Stimulated activated CD4-positive, alpha-beta T cell treated with anti-CD3 and anti-CD28 coated beads, Interleukin-12 subunit alpha, Interleukin-12 subunit beta, amount 100 ng/mL, for 4 hours (primary cell): ENCODE measurements at places on chromosomes 4 and X.

DNA sequence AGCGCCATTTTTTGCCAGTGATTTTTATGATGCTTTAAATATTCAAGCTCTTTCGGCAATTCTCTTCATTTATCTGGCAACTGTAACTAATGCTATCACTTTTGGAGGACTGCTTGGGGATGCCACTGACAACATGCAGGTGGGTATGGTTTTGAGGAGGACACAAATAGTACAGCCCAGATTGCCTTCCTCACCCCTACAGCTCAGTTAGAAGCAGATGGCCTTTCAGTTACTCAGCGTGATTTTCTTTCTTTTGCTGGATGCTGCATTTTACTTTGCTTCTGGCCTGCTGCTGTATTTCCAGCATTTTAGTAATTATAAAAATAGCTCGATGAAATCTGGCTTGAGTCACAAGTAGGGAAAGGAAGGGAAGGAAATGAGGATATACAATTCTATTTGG is 114.7 kb downstream of the SLC4A4 start:
- no peak for DNase-seq

DNA sequence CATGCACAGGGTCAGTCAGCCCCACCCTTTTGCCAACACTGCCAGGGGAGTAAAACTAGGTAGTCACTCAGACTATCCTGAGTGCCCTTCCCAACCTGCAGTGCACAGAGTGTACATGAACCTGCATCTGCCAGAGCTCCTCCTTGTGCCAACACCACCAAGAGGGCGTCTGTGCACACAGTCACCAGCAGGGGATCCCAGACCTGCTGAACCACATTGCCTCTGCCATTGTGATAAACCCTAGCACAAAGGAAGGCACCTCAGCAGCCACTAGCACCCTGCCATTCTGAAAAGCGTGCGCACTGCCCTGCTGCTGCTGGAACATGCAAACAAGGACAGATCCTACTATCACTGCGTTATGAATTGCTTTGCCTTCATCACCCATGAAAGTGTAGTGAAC is 247.8 kb upstream of the POU3F4 start:
- DNase-seq = no peak

DNA sequence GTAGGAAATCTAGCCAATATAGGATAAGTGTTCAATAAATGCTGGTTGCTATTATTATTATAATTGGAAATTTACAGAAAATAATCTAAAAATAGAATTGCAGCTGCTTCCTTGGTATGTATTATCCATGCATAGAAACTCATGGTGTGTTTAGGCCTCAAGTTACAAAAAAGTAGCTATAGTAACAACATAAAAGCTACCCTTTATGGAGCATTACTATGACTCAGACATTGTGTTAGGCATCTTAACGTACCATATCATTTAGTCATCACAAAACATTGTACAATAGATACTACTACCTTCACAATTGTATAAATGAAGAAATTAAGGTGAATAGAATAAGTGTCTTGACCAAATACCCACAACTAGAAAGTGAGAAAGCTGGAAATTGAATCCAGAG is 126.9 kb upstream of the NRK start:
- DNase-seq = no peak

DNA sequence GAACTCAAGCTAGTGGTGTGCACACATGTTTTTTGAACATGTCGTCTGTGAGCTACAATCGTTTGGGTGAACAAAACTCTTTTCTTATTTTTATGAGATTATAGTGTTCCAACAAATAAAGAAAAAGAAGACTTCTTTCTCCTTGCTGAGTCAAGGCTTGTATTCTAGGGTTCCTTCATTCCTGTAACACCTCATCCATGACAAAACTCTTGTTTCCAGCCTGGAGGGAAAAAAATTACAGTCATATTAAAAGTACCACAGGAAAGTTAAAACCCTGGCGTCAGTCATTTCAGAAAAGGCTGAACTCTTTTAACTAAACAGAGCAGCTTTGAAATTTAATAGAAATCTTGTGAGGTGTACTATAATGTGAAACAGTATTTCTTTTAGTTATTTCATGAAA is 79.2 kb upstream of the BOD1L1 start:
- no peak for DNase-seq

- no peak for DNase-seq
Observed at GRCh38 chrX:153732401-153732800, 7.7 kb downstream of the ABCD1 start.

GRCh38 chr4:83629945-83630721 is 94.2 kb downstream of the GPAT3 start:
- no peak for DNase-seq

GRCh38 chr4:156792462-156793085 is 179.0 kb downstream of the PDGFC start:
- DNase-seq = no peak

GRCh38 chrX:115966920-115967319 is 203.6 kb upstream of the AGTR2 start:
- no peak for DNase-seq

DNA sequence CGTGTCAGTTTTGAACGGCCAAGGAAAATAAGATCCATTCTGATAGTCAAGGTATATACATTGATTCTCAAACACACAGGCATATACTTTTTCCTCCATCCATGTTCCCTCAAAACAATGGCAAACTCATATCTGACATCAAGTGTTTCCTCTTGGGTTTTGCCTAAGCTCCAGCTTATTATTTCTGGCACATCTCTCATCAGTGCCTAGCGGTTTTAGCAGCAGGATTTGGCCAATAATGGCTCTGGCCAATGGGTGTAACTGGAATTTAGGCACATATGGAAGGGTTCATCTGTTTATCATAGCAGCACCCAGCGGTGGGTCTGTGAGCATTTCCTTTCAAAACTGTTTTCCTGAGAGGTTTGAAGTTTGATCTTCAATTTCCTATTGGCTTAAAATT is 161.6 kb upstream of the TLL1 start:
- DNase-seq = no peak

- no peak for DNase-seq
Observed at GRCh38 chr4:47209833-47210232, 178.5 kb downstream of the GABRB1 start.

- DNase-seq = no peak
Observed at GRCh38 chr4:61440321-61440720, 240.2 kb downstream of the ADGRL3 start.

GRCh38 chrX:145817331-145818185 is at the start of gene SLITRK2:
Gene SLITRK2, plus strand, starts transcription at chrX:145817829. Its CDS starts 4,597 bp downstream, at chrX:145822426.
- no peak for DNase-seq

DNA sequence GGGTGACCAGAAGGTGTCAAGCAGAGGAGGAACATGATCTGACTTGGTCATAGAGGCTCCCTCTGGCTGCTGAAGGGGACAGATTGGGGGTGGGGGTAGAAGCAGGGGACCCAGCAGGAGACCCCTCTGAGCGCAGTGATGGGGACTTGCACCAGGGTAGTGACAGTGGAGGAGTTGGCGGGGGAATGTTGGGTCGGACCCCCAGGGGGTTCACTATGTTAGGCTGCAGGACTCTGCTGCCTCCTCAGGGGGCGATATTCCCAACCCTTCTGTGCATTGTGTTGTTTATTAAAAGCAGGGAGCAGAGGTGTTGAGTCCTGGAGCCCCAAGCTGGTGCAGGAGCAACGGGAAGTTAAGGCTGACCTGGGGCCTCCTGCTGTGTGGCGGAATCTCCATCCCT is 8.8 kb downstream of the WDR13 start:
- no peak for DNase-seq

DNA sequence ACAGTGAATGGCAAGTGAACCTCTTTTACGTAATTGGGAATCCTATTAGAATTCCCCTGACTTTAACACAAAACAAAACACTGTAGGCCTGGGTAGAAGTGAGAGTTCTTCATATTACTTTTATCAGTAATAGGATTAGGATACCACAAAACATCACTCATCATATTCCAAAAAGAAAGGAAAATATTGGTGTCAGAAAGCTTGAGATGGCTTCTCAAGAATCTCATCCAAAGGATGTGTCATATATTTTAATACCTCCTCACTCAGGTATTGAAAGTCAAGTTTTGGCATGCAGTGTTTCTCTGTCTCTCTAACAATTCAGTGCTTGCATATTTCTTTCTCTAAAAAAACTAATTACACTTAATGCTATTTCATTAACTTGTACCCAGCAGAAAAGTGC is 173.2 kb downstream of the PDGFC start:
- no peak for DNase-seq

- no peak for DNase-seq
Observed at GRCh38 chrX:119688911-119689321, 4.1 kb downstream of the SEPTIN6 start.

- no peak for DNase-seq
Observed at GRCh38 chrX:20177093-20177492, 35.5 kb upstream of the EIF1AX start.

- DNase-seq = no peak
Observed at GRCh38 chr4:39893693-39894072, 84.0 kb downstream of the PDS5A start.
